Psoas muscle (tissue), 8 donors: ENCODE measurements at places on chromosomes 4 and X.

- DNase-seq = no peak
- H3K4me3 ChIP-seq = no peak overlapping the region
- H3K27me3 ChIP-seq = no peaks in the 10 kb centered on the region
- no peak overlapping the region for H3K27ac ChIP-seq
These were observed 330.9 kb downstream of the ARHGAP24 start for GRCh38 chr4:85805891-85806290.

DNA sequence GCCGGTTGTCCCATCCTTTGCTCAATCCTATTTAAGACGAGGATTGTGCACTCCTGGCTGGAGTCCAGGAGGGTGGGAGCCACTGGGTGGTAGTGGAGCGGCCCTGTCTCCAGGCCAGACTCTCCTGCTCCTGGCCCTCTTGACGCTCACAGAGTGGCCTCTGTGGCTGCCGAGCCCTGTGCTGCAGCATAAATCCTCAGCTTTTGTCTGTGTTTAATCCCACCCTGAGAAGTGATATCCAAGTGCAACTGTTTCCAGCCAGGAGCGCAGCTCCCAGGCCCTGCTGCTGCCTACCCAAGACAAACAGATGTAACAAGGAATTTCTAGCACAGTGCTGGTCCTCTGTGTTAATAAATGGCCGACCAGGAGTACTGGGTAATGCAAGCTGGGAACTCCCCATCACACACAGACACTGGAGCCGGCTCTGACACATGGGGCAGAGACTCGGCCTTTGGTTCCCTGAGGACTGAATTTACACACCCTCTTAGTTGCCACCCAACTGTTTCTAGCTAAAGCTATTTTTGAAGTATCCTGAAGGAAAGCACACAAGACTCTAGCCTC lies 85.3 kb downstream of the GATB start:
- H3K27me3 ChIP-seq = no peaks in the 10 kb centered on the region
- H3K27ac ChIP-seq = peak overlapping the region; percentile 61
- H3K4me1 ChIP-seq = peaks cover 49% of the 10 kb centered on the region

GRCh38 chr4:2320746-2321145 lies 58.8 kb upstream of the MXD4 start:
- no peak overlapping the region for H3K4me3 ChIP-seq
- no peak for DNase-seq
- H3K4me1 ChIP-seq = no peaks in the 10 kb centered on the region
- H3K36me3 ChIP-seq = no peaks in the 10 kb centered on the region
- H3K27ac ChIP-seq = no peak overlapping the region

- DNase-seq = no peak
- H3K36me3 ChIP-seq = no peaks in the 10 kb centered on the region
- H3K27ac ChIP-seq = peak overlapping the region; percentile 52
- peaks cover 7% of the 10 kb centered on the region for H3K4me1 ChIP-seq
These were observed 209.0 kb downstream of the HS6ST2 start for GRCh38 chrX:132749406-132749805.

DNA sequence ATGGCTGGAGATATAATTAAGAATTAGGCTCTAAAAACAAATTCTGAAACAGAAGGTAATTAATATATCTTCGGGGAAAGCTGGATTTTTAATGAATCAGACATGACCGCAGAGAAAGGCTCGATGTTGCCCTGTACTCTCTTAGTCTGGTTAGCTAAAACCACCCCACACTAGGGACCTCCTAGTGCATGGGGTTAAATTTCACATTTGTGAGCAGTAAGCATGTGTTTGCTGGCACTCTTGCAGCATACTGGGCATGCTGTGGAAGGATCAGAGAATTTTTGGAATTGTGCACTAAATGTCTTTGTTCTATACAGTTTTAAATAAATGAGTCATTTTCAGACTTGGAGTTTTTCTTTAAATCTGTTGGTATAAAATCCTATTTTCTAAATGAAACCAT lies 475.6 kb upstream of the FTHL17 start:
- no peaks in the 10 kb centered on the region for H3K36me3 ChIP-seq
- no peak overlapping the region for H3K27ac ChIP-seq
- H3K4me1 ChIP-seq = no peaks in the 10 kb centered on the region
- H3K4me3 ChIP-seq = no peak overlapping the region
- no peaks in the 10 kb centered on the region for H3K27me3 ChIP-seq
- DNase-seq = no peak

- DNase-seq = no peak
- H3K36me3 ChIP-seq = no peaks in the 10 kb centered on the region
- H3K4me3 ChIP-seq = peak overlapping the region; percentile 99
- no peaks in the 10 kb centered on the region for H3K27me3 ChIP-seq
- H3K4me1 ChIP-seq = peaks cover 41% of the 10 kb centered on the region
- peak overlapping the region; percentile 99 for H3K27ac ChIP-seq
These were observed 733 bp upstream of the NAA15 start for GRCh38 chr4:139300431-139301112.

DNA sequence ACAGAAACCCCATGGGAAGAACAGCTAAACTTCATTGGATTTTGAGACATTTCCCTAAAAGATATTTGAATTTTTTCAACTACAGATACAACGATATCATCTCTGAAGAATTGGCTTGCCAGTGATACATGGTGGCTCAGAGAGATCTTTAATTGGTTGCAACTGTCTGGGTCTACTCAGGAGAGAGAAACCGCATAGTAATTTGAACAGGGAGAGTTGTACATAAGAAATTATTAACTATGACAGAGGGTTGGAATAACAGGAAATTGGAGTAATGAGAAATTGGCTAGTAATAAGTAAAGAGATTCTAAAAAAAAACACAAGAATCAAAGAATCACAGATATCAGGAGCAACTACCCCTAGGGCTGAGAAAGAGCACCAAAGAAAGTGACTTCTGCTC lies 118.4 kb downstream of the KLHL13 start:
- H3K4me1 ChIP-seq = no peaks in the 10 kb centered on the region
- H3K4me3 ChIP-seq = no peak overlapping the region
- H3K27ac ChIP-seq = no peak overlapping the region
- no peaks in the 10 kb centered on the region for H3K36me3 ChIP-seq

GRCh38 chrX:140440876-140441275 lies 64.0 kb downstream of the SOX3 start:
- no peaks in the 10 kb centered on the region for H3K4me1 ChIP-seq
- H3K27me3 ChIP-seq = peaks cover 2% of the 10 kb centered on the region
- no peak for DNase-seq
- no peaks in the 10 kb centered on the region for H3K36me3 ChIP-seq
- no peak overlapping the region for H3K4me3 ChIP-seq

- H3K4me3 ChIP-seq = no peak overlapping the region
- H3K27ac ChIP-seq = no peak overlapping the region
- H3K27me3 ChIP-seq = no peaks in the 10 kb centered on the region
- H3K36me3 ChIP-seq = no peaks in the 10 kb centered on the region
- DNase-seq = no peak
- peaks cover 2% of the 10 kb centered on the region for H3K4me1 ChIP-seq
These were observed 81.1 kb downstream of the FRAS1 start for GRCh38 chr4:78138252-78138651.

DNA sequence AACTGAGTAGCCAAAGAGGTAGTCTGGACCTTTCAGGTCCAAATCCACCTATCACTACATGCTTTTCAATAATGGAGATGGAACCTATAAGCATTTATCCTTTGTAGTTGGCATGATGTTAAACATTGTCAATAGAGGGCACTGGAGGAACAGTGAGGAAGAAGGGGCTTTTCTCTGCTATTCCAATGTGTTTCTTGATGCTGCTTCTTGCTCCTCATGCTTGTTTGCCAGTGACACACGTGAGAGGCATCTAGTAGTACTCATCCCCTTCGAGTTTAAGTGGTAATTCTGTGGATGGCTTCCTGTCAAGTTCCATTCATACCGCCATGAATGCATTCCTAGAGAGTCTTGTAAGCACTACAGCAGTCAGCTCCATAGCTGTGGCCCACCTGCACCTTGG lies 84.0 kb downstream of the NAA11 start:
- H3K27me3 ChIP-seq = no peaks in the 10 kb centered on the region
- no peak overlapping the region for H3K4me3 ChIP-seq
- no peak for DNase-seq
- H3K36me3 ChIP-seq = no peaks in the 10 kb centered on the region

GRCh38 chrX:150256297-150256650 lies 106.8 kb upstream of the MAMLD1 start:
- H3K4me3 ChIP-seq = no peak overlapping the region
- no peak overlapping the region for H3K27ac ChIP-seq
- no peaks in the 10 kb centered on the region for H3K27me3 ChIP-seq
- no peaks in the 10 kb centered on the region for H3K4me1 ChIP-seq
- no peak for DNase-seq

DNA sequence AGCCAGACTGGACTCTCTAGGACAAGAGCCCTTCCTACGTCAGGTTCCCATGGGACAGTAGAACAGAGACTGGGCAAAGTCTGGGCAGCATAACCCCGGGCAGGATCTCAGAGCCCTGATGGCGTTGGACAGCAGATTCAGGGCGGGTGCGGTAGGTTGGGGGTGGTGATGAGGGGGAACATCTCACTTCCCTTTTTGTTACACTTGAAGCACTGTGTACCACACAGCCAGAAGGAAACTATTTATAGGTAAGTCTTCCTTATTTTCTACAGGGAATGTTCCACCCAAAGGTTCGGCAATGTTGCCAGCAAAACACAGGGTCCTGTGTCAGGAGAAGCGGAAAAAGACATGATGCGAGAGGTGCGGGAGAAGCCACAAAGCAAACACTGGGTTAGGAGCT lies 54.3 kb downstream of the TSC22D3 start:
- peaks cover 42% of the 10 kb centered on the region for H3K4me1 ChIP-seq
- H3K27me3 ChIP-seq = no peaks in the 10 kb centered on the region
- H3K36me3 ChIP-seq = no peaks in the 10 kb centered on the region

DNA sequence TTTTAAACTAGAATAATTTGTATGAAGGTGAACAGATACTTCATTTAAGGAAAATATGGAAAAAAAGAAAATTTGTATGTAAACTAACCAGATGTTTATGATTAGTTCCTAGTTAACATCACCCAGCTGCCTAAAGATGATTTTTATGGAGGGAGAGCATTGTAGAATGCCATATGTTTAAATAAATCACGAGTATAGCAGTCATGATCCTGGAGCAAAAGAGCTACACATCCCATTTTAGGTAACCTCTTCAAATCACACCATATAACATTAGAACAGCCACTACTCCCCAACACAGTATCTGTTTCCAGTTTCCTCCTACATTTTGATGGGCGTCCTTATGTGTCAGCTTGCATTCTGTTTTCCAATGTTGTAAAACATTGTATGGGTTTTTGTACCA lies 571.9 kb upstream of the FAM241A start:
- DNase-seq = no peak
- no peaks in the 10 kb centered on the region for H3K27me3 ChIP-seq
- no peaks in the 10 kb centered on the region for H3K4me1 ChIP-seq
- H3K4me3 ChIP-seq = no peak overlapping the region
- H3K27ac ChIP-seq = no peak overlapping the region
- no peaks in the 10 kb centered on the region for H3K36me3 ChIP-seq

DNA sequence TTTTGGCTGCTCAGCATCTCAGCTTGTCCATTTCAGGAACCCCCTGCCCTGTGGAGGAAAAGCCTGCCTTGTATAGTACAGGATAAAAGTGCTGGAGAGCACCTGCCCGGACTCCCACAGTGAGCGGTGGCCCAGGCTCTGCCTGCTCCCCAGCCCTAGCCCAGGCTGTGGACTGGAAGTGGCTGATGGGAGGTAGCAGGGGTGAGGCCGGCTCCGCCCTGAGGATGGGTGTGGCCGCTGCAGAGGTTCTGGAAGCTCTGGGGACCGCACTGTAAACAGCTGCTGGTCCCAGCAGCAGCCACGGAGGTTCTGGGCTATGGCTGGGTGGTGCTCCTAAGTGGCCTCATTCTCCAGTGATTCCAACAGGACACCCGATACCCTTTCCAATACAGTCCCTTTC lies 56.6 kb upstream of the HELT start:
- H3K36me3 ChIP-seq = no peaks in the 10 kb centered on the region
- H3K4me3 ChIP-seq = no peak overlapping the region
- no peaks in the 10 kb centered on the region for H3K27me3 ChIP-seq
- DNase-seq = no peak
- no peak overlapping the region for H3K27ac ChIP-seq
- peaks cover 8% of the 10 kb centered on the region for H3K4me1 ChIP-seq

- no peaks in the 10 kb centered on the region for H3K4me1 ChIP-seq
- H3K27me3 ChIP-seq = no peaks in the 10 kb centered on the region
- H3K27ac ChIP-seq = no peak overlapping the region
- no peak for DNase-seq
These were observed 61.6 kb upstream of the DHX15 start for GRCh38 chr4:24645765-24646550.

- peak; percentile 91 for DNase-seq
- peak overlapping the region; percentile 74 for H3K4me3 ChIP-seq
- H3K27ac ChIP-seq = peak overlapping the region; percentile 97
These were observed 16.3 kb downstream of the PPP2R3B start for GRCh38 chrX:370244-370962.

GRCh38 chrX:132336172-132336571 lies 116.9 kb upstream of the RAP2C start:
- no peaks in the 10 kb centered on the region for H3K27me3 ChIP-seq
- no peak overlapping the region for H3K27ac ChIP-seq
- no peaks in the 10 kb centered on the region for H3K36me3 ChIP-seq
- H3K4me1 ChIP-seq = no peaks in the 10 kb centered on the region
- no peak for DNase-seq
- no peak overlapping the region for H3K4me3 ChIP-seq

- H3K4me3 ChIP-seq = no peak overlapping the region
- no peaks in the 10 kb centered on the region for H3K4me1 ChIP-seq
- H3K27ac ChIP-seq = no peak overlapping the region
These were observed 2284.8 kb downstream of the ARAP2 start for GRCh38 chr4:33959519-33959918.

DNA sequence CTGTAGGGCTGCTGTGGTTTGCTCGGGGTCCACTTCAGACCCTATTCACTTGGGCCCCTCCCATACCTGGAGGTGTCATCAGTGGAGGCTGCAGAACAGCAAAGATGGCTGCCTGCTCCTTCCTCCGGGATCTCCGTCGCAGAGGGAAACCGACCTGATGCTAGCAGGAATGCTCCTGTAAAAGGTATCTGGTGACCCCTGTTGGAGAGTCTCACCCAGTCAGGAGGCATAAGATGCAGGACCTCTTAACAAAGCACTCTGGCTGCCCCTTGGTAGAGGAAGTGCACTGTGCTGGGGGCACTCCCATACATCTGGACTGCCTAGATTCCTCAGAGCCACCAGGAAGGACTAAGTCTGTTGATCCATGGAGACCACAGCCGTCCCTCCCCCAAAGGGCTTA lies 296.9 kb downstream of the GRID2 start:
- H3K4me1 ChIP-seq = no peaks in the 10 kb centered on the region
- H3K36me3 ChIP-seq = no peaks in the 10 kb centered on the region
- no peaks in the 10 kb centered on the region for H3K27me3 ChIP-seq
- H3K4me3 ChIP-seq = no peak overlapping the region

GRCh38 chrX:2707334-2707760 lies 16.3 kb downstream of the CD99 start:
- no peaks in the 10 kb centered on the region for H3K36me3 ChIP-seq
- H3K4me3 ChIP-seq = no peak overlapping the region
- H3K27me3 ChIP-seq = no peaks in the 10 kb centered on the region
- peak; percentile 65 for DNase-seq
- no peak overlapping the region for H3K27ac ChIP-seq
